ENCODE measurements at places on chromosomes 11 and 22.

DNA sequence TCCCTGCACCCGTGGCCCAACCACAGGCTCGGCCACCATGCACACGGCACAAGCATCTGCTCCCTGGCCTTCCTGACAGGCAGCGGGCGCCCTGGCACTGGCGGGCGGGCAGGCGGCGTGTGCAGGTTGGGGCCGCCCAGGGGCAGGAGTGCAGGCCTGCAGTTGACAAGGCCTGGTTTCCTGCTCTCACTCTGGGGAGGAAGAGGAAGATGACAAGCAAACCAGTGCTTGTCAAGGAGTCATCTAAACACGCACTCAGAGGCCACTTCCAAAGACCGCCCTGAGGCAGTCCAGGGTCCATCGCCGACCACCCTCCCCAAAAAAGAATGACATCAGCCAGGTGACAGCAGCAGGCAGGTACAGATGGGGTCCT is 65.3 kb upstream of the LINC01488 start:
- DNase-seq: no peak

- DNase-seq: no peak
Observed at GRCh38 chr11:99683933-99684332, 663.2 kb downstream of the CNTN5 start.

DNA sequence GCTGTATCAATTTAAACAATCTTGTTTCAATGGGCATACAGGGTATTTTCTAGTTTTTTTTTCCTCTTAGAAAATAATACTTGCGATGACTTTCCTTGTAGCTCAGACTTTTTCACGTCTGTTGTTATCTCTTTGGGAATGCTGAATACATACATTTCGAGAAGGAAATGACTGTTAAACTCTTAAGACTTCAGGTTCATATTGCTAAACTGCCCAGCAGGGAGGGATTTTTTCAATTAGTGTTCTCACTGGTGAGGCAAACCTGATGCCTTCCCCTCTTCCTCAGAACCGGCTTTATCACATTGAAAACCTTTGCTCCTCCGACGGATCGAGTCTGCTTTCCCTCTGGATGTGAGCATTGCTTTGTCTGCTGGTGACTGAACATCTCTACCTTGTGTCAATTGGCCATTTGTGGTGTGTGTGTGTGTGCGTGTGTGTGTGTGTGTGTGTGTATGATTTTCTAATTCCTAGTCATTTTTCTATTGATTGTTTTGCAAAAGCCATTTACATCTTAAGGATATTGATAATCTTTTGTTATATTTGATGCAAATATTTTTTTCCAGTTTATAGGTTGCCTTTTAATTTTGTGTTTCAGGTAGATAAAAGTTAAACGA is 6.6 kb downstream of the NEAT1 start:
- no peak for DNase-seq

DNA sequence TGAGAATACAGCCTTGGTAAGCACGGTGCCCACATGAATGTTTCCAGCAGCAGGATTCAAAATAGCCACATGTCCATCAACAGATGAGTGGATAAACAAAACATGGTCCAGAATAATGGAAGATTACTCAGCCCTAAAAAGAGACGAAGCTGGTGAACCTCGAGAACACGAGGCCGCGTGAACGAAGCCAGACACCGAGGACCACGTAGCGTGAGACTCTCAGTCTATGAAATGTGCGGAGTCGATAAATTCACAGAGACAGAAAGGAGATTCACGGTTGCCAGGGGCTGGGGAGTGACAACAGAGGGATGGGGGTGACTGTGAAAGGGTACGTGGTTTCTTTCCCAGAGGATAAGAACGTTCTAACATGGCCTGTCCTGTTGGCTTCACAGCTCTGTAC is 2.9 kb upstream of the ASCL2 start:
- DNase-seq: no peak

GRCh38 chr11:134552749-134553148 is 140.7 kb upstream of the B3GAT1 start:
- DNase-seq: no peak

DNA sequence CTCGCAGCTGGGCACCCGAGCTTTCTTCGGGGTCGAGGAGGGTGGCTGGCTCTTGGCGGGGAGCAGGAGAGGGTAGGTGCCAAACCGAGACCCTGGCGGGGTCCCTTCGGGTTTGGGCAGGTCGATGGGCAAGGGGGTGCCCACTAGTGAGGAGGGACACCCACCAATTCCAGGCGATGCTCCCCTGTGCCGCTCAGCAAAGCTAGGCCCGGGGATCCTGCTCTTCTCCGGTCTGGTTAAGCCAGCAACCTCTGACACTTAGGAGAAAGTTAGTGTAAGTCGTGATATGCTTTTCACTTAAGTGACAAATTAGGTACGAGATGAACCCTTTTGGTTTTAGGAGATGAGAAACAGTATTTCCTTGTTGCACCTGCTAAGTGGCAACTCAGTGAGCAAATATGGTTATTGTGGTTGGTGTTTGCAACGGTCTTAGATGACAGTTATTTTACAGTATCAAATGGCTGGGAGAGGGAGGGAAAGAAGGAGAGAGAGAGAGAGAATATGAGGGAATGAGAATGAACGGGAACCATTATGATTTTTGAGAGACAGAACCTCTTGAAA is 565 bp downstream of the NUCB2 start:
- no peak for DNase-seq

DNA sequence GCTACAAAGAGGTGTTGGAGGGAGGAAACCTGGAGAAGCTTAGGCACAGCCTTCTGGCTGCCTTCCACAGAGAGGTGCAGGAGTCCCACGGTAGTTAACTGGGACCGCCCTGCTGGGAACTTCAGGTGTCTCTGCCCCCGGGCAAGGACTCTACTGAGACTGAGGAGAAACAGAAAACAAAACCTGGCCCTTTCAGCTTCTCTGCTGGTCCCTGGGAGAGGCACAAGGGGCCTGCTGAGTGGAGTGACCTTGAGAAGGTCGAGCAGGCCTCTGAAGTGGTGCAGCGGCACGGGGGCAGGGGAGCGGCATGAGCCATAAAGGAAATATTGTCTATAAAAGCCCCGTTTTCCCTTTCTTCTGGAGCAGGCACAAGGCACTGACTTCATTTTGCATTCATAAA is 38.9 kb downstream of the NTM start:
- DNase-seq: no peak

GRCh38 chr11:3833449-3833848 is 7.3 kb downstream of the RHOG start:
- no peak for DNase-seq

DNA sequence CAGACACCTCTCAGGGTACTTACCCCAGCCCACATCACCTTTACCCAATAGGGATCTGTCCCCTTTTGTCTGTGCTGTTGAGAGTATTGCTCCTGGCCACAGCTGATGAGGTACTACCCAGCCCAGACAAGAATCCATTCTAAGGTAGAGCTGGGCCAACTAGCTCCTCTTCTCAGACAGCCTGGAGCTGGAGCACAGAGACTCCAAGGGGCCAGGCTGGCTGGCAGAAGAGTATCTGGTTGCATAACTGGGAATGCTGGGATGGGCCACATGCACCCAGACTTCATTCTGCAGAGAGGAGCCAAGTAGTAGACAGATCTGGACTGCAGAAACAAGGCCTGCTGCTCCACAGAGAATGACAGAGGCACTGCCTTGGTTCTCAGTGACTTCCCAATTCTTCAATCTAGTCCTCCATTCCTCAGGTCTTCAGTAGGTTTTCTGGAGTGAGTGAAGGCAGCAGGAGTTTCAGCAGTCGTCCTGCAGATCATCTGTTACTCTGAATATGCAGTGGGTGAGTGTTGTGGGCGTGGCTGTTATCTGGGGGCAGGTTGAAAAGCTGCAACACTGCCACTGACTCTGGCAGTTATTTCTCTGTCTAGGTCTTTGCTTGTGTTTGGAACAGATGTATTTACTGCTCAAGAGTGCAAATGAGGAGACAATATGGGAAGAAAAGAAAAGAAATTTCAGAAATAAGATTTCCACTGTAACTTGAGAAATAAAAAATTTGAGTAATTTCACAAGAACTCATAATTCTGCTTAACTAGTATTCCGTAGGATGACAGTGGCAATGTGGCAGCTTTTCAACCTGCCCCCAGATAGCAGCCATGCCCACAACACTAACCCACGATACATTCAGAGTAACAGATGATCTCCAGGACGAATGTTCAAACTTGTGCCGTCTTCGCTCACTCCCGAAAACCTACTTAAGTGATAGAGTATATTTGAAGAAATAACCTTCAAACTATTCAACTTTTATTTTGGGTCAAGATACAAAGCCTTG is 34.9 kb downstream of the MAPK1 start:
- no peak for DNase-seq

- no peak for DNase-seq
Observed at GRCh38 chr11:75090671-75091177, 6.0 kb downstream of the OR2AT4 start.

DNA sequence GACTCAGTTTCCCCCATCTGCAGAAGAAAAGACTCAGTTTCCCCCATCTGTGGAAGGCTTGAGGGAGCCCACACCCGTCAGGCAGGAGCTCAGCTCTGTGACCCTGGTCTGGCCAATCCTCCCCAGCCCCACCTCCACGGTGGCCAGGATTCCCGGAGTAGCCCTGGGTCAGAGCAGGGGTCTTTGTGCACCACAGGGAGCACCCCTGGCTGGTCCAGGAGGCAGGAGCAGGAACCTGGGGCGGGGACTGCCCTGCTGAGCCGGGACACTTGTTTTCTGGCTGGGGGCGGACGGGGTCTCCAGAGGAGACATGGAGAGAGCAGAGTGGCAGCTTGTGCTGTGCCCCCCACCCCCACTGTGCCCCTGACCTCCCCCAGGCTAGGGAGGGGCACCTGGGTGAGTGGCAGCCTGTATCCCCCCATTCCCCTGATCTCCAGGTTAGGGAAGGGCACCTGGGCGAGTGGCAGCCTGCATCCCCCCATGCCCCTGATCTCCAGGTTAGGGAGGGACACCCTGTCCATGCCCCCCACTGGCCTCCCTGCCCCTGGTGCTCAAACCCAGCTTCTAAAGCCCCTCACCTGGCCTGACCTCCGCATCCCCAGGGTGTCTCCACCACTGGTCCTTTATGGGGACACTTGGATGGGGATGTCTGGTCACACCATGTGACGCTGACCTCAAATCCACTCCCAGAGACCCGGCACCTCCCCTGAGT is 18.8 kb downstream of the IL17REL start:
- DNase-seq: no peak

GRCh38 chr11:127105593-127106541 is 105.3 kb upstream of the KIRREL3 start:
- no peak for DNase-seq

GRCh38 chr11:30725645-30726195 is 139.6 kb upstream of the MPPED2 start:
- no peak for DNase-seq

GRCh38 chr11:78039919-78040671 is 17.0 kb upstream of the KCTD14 start:
- no peak for DNase-seq

DNA sequence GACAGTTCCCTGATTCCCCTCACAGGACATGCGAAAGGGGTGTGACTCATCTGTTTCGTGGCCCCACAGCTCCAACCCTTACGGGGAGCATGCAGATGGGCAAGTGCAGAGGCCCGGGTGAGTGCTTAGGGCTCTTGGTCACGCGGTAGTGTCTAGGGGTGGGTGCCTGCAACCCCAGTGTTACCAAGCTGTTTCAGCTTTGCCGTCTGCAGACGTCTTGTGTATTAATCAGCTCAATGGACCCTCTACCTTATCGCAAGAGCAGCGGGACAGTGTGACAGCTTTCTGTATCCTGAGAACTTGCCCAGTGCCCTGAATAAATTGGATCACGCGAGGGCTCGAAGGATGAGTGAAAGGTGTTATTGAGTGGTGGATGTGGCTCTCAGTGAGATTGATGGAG is 816.4 kb upstream of the ANO3 start:
- no peak for DNase-seq

DNA sequence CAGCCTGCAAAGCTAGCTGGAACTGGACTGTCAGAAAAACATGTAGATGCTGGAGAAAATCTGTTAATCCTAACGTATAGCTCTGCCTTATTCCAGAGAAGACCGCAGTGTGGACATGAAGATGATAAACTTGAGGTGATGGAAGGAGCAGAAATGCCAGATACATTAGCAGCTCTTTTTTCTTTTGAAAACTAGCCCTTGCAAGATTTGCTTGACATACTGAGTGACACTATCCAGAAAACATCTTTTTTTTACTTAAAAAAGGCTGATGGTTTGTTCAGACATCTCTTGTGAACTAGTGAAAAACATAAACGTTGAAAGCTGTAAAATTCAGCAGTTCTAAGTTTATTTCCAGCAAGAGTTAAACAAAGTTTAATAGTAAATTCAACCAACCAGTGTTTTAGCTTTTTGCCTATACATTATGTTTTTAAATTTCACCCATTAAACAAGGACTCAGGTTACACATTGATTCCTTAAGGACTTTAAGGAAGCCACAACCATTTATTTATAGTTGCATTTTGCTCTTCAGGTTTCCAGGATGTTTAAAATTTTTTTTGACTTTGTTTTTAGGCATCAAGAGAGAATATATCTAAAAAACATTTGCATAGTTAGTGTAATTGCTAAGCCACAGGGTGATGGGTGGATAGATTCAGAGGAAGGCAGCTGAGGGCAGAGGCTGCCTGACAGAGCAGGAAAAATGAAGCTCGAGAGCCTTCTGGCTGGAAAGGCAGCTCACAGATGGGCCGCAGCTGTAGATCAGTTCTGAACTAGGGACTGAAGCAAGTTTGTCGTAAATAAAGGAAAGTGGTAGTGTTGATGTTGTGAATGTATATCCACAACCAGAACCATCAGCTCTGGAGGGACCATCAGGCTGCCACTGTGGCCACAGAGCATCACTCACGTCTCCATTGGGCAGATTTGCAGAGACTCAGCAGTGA is 9.5 kb downstream of the SNAP29 start:
- no peak for DNase-seq

DNA sequence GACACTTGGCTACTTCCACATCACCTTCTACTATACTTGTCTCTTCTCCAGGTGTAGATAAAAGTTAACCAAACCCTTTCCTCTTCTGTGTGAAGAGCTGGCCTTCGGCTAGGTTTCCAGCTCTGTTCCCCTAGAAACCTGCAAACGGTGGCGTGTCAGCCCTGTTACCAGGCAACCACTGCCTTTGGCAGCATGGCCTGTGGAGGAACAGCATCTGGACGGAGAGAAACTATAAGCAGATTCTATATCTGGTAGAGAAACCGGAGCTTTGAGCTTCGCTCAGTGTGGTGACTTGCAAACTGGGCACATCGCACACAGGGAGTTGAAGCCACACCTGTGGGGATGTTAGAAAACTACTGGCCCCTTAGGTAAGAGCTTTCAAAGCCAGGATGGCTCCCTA is 35.9 kb downstream of the ARAP1 start:
- DNase-seq: no peak

DNA sequence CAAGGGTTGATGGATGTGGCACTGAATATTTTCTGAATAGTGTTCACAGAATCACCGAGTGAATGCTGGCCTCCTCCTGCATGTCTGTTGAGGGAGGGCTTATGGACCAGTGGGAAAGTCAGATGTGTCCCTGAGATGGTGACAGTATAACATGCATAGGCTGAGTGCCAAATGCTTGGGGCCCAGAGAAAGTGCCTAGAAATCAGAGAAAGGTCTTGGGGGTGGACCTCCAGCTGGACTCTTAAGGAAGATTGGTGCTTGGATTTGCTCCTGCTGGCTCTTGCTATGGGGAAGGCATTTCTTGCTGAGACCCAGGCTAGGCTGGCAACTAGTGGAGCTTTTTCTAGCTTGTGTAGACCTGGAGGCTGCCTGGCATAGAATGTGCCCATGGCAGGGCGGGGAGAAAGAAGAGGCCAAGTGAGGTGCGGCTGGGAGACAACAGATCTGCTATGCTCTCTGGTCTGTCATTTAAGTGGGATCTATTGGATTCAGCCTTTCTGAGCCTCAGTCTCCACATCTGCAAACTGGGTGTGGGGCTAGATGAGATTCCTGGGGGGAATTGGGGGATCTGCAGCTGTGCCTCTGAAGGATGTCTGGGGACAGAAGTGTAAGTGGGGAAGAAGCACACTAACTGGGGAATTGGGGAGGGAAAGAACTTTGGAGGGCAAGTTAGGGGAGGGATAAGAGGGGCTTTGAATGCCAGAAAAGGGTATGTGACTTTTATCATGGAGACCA is 27.4 kb downstream of the ZNRF3 start:
- DNase-seq: no peak

Data from stimulated activated CD8-positive, alpha-beta memory T cell treated with anti-CD3 and anti-CD28 coated beads, Interleukin-15, amount 100 ng/mL, for 1 hour (primary cell).